Activated gamma-delta T cell treated with anti-CD3 and anti-CD28 coated beads, Interleukin-2, amount 50 U/mL, for 16 hours (primary cell): ENCODE measurements at places on chromosomes 6 and 20.

- DNase-seq = no peak
Observed at GRCh38 chr20:40438161-40438830, 250.7 kb downstream of the MAFB start.

DNA sequence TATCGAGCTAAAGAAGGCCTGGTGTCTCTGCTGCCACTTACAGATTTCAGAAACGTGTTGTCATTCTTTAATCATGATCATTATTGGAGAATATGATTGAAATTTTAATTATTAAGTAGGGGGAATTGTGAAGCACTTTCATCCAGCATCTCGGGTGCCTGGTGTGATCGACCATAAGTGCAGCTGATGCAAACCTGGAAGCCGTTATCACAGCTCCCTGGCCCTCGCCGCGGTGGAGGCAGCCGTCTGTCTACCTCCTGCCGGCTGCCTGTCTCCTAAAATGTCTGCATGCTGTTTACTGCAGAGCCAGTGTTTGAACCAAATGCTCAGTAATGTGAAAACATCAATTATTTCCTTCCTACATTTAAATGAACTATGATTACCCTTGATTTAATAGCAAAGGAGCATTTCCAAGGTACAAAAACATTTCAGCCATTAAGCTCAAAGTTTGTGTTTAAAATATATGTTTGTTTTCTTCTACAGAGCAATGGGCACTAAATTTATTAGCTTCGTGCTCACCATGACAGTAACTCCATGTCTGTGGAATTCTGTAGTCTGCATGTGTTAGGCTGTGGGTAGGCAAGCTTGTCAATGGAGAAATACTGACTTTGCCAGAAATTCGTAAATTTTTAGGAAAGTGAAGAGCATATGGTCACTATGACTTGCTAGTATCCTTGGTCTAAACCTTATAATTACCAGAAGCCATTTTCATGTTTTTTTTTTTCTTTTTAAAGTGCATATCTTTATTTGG lies 184.5 kb upstream of the AGPAT4 start:
- no peak for DNase-seq

- no peak for DNase-seq
Observed at GRCh38 chr6:115064680-115065079, 721.9 kb upstream of the HS3ST5 start.

- no peak for DNase-seq
Observed at GRCh38 chr6:37699887-37700619, 2.4 kb upstream of the MDGA1 start.

DNA sequence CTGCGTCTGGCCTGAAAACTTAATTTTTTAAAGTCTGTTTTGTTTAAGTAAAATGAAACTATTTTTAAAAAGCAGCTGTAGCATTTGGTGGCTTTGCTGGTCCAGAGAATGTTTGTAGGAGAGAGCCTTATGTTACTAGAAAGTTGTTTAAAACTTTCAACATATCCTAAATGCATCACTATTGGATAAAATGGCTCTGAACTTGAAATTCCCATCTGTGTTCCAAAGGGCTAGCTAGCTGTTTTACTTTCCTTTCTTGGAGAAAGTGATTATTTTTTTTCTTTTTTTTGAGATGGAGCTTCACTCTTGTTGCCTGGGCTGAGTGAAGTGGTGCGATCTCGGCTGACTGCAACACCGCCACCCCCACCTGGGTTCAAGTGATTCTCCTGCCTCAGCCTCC lies 2.5 kb downstream of the SYNJ2 start:
- DNase-seq = no peak

DNA sequence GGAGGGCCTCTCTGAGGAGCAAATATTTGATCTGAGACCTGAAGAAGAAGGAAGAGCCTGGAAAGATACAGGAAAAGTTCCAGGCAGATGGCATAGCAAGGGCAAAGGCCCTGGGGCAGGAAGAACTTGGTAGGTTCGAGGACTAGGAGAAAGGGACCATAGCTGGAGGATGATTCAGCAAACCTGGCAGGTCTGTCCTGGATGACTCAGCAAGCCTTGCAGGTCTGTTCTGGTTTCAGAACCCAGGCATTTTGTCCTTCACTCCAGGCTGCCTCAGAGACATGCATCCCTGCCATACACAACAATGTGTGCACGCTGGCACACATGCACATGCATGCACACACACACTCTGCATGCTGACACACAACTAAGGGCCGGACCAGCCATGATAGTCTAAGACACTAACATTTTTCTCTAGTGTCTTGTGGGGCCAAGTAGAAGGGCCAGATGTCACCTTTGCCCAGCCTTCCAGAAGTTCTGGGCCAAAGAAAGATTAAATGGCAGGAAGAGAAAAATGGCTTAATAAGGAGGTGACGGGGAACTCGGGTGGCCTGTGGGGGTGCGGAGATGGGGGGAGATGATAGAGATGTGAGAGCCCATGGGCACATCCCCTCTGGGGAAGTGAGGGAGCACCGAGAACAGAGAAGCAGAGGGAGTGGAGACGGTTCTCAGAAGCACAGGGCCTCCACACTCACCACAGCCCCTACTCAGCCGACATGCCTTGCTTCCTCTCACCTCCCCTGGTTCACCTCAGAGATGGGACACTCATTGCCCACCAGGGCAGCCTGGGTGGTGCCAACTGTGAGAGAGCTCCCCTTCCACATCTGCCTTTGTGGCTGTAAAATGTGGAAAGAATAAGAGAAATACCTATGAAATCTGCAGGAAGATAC lies 15.4 kb upstream of the TRIB3 start:
- no peak for DNase-seq

GRCh38 chr20:8969146-8969583 lies 99.7 kb upstream of the PLCB4 start:
- no peak for DNase-seq

- DNase-seq = no peak
Observed at GRCh38 chr20:40880063-40880728, 148.4 kb upstream of the TOP1 start.

- no peak for DNase-seq
Observed at GRCh38 chr20:62980970-62981369, 25.8 kb downstream of the BHLHE23 start.

DNA sequence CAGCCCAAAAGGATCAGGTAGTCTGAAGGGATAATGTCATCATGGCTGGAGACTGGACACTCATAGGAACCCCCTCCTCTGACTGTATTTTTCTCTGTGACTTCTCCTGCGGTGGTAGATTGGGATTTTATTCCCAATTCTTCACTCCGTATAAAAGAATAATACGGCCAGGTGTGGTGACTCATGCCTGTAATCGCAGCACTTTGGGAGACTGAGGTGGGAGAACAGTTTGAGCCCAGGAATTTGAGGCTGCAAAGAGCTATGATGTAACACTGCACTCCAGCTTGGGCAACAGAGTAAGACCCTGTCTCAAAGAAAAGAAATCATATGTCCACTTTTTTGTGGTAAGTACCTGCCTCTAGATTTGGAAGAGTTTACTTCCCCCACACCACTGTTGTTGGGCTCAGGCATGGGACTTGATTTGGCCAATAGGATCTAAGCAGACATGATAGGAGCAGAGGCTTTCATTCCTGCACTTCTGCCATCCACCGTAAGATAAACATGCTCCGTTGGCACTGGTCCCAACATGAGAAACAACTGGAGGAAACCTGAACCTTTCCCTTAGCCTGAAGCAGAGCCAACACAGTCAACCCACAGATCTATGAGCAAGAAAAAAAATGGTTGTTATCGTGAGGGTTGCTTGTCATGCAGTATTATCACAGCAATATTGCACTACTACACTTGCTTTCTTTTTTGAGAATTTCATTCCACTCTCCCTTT lies 82.0 kb downstream of the JPH2 start:
- no peak for DNase-seq

- no peak for DNase-seq
Observed at GRCh38 chr6:139871803-139872510, 497.5 kb upstream of the CITED2 start.

GRCh38 chr6:151098166-151098565 lies 141.6 kb upstream of the AKAP12 start:
- no peak for DNase-seq

GRCh38 chr6:33923857-33924514 lies 120.2 kb upstream of the MLN start:
- no peak for DNase-seq

GRCh38 chr6:30991891-30992290 lies 8.4 kb downstream of the MUC21 start:
- DNase-seq = no peak

DNA sequence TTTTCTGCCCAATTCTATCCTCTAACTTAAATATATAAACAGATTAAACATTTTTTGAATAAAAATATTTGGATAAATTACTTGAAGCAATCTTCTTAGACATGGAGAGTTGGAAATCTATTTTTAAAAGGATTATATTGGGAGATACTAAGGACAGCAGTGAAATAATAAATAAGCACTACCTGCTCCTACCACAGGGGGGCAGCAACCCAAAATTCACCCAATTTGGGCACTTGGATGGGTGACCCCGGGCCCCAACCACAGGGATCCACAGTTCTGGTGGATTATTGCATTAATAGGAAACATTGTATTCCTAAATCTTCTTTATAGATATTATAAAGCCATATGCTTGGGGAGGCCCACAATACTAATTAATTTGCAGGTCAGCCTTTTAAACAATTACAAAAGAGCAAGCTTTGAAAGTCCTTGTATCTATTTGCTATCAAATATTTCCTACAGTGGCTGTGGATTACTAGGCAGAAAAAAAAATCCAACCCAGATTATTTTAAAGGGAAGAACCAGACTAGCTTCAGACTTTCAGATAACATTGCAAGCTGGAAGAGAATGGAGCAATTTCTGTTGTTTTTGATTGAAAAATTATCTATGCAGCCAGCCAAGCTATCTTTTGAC lies 66.4 kb upstream of the PDE10A start:
- no peak for DNase-seq

GRCh38 chr6:165983112-165984072 lies 184.3 kb downstream of the TBXT start:
- DNase-seq = no peak

GRCh38 chr20:61042506-61043385 lies 209.3 kb upstream of the CDH4 start:
- no peak for DNase-seq

DNA sequence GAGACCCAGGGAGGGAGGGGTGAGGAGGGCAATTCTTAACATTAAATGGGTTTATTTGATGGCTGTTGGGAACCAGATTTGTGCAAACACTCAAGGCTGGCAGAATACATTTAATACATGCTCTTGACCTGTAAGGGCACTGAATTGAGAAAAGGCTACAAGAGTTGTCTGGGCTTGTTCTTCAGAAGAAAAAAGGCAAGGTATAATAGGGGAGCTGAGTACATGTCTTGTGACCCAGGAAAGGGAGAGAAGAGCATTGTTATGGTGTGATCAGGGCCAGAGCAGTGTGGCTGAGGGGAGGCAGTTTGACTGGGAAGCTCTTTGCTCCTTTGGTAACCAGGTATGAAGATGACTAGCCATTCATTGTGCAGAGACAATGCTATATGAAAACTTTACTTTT lies 18.9 kb downstream of the KLHL31 start:
- no peak for DNase-seq

DNA sequence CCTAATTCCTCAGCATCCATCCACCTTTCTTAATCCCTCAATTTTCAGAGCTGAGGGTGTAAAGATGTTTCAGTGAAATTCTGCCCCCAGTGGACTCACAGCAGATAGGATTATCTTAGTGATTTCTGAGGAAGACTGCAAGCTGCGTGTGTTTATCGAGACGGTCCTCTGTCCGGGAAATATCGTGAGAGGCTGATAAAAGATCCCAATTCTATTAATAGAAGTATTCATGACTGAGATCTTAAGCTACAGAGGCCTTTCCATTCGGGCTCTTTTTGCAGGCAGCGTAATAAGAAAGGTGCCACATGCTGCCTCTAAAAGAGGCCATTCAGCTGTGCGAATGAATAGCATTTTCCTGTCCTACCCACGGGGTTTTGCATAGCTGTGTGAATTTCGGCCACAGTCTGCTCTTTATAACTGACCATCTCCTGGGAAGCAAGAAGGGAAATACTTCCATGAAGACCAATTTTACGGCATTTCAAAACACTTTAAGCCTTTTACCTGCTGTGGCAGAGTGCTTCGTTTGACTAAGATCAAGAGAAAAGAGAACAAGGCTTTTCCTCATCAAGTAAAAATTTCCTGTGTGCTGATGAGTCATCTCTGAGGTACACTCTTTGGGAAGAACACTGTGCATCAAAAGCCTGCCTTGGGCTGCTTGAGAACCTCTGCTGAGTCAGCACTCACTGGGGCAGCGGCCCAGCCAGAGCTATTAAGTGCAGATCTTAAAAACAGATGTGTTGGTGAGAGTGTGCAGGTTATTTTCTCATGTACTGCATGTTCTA lies 208.8 kb downstream of the ARHGAP18 start:
- no peak for DNase-seq

- DNase-seq = no peak
Observed at GRCh38 chr20:46400828-46401477, 5.5 kb downstream of the ELMO2 start.

DNA sequence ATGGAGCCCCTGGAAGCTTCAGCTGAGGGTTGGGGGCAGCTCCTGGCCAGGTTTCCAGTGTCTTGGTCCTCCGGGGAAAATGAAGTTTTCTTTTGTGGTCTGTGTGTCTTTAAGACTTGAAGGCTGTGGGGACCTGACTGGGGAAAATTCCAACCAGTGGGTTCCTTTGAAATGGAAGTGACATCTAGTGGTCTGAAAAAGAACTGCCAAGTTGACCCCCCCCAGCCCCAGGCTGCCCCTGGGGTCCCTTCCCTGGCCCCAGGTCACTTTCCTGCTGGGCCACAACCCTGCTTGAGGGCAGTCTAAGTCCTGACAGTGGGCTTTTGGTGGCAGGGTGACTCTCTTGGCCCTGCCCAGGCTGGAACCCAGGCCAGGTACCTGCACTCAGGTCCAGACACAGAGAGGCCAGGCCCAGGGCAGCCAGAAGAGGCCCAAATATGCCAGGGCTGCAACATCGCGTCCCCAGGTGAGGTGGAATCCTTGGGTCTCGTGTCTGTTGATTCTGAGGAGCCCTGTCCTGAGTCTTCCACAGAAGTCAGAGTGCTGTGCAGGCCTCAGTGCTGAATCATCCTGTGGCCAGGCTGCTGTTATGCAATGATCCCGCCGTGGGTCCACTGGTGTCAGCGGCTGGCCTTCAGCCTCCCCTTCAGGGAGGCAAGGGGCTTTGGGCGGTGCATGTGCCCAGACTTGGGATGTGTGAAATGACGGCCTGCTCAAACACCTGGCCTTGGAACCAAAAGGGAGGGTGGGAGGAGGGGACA lies 68.4 kb downstream of the VEGFA start:
- DNase-seq = no peak

DNA sequence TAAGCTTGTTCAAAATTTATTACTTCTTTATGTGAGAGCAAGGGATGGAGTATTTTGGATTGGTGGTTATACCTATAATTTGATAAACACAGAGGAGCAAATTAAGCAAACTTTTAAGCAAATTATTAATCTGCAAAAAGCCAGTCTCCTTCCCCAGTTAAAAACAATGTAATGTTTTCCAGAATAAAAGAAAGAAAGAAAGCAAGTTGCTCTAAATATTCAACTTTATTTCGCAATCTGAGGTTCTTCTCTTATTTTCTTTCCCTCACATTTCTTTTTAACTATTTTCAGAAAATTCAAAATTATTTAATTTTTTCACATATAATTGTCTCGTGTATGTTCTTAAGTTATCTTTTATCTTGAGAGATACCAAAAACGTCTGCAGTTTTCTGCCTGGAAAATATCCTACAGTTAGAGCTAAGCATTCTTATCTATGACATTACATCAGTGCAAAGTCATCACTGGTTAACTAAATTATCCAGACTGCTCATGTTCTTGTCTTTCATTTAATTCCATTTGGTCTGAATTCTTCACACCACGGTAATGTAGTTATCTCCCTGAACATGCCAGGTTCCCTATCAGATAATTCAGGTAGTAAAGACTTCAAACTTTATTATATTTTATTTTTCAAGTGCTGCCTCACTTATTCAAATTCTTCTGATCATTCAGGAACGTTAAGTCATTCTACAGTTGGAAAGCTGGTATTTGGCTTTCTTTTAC lies 3.3 kb upstream of the CNKSR3 start:
- no peak for DNase-seq

GRCh38 chr6:105992315-105992961 lies 93.7 kb upstream of the PRDM1 start:
- DNase-seq = peak; percentile 76
